ENCODE measurements at places on chromosomes 6 and 20.

DNA sequence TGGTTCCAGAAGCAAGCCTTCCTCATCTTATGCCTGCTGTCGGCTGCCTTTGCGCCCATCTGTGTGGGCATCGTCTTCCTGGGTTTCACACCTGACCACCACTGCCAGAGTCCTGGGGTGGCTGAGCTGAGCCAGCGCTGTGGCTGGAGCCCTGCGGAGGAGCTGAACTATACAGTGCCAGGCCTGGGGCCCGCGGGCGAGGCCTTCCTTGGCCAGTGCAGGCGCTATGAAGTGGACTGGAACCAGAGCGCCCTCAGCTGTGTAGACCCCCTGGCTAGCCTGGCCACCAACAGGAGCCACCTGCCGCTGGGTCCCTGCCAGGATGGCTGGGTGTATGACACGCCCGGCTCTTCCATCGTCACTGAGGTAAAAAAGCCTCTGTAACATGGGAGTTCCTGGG is 366 bp downstream of the SLC22A1 start:
- DNase-seq: no peak

- DNase-seq: no peak
Observed at GRCh38 chr6:70663881-70664466, 3.7 kb upstream of the SMAP1 start.

GRCh38 chr6:150541576-150541975 is 58.1 kb upstream of the PLEKHG1 start:
- DNase-seq: no peak

- no peak for DNase-seq
Observed at GRCh38 chr6:63460971-63461370, 111.3 kb upstream of the LOC128125822 start.

DNA sequence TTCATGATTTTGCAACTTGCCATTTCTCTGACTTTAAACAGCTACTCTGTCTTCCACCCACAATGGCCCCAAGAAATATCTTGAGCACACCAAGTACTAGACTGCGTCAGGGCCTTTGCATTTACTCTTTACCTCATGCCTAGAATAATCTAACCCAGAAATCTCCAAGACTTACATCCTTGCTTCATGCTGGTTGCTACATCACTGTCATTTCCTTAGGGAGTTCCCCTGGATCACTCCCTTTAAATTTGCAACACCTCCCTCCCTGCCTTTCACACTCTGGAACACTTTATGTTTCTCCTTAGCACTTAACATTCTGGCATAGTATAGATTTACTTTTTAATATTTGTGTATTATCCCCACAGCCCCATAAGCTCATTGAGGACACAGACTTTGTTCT is 4.9 kb upstream of the ELOVL5 start:
- no peak for DNase-seq

Data from stimulated activated CD8-positive, alpha-beta memory T cell treated with anti-CD3 and anti-CD28 coated beads, Interleukin-7, amount 100 ng/mL, for 4 hours (primary cell).